Epithelial cell of esophagus (primary cell): ENCODE measurements at places on chromosomes 4 and X.
A peak's percentile ranks its signal among the peaks of the same experiment; 100 is the strongest.

DNA sequence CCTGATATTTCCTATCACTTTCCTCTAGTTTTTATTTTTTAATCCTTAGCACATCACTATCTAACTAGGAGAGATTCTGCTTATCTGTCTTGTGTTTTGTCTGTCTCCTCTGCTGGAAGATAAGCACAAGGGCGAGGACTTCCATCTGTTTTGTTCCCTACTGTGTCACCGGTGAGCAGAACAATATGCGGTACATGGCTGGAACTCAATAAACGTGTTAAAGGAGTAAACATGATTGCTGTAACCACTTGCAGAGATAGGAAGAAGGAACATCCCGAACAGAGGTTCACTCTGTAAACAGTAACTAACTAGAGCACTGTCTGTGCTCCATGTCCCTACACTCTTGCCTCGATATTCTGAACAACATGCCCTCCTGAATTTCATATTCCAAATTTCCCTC, 5.2 kb downstream of the HS3ST1 start:
- no peak for DNase-seq

DNA sequence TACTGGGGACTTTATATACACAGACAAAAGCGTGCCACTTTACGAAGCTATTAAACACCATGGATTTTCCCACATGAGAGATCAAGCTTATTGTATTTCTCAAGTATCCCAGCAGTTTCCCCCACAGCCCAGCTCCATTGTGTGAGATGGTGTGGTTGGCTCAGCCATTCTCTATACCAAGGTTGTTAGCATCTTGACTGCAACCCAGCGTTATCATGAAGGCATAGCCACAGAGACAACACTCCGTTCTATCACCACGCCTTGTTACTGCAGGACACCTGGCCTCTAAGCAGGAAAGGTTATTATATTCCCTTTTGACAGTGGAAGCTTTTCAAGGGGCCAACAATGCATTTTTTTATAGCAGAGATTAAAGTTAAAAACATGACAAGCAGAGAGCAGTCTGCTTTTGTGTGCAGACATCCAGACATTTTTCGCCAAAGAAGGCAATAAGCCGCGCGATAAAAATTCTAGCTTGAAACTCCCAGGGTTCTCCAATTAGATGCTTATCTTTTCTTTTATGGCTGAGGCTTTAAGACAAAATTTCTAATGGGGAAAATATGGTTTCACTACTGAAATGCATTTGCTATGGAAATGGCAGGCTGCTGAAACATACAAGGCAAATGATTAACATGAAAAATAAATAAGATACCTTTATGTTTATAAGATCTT, 206.1 kb downstream of the MID1 start:
- no peak for DNase-seq

- peak; percentile 65 for DNase-seq
Measured at GRCh38 chr4:150769845-150770244, 187.9 kb downstream of the MAB21L2 start.

- peak; percentile 50 for DNase-seq
Measured at GRCh38 chr4:176774852-176775251, 17.9 kb downstream of the VEGFC start.

DNA sequence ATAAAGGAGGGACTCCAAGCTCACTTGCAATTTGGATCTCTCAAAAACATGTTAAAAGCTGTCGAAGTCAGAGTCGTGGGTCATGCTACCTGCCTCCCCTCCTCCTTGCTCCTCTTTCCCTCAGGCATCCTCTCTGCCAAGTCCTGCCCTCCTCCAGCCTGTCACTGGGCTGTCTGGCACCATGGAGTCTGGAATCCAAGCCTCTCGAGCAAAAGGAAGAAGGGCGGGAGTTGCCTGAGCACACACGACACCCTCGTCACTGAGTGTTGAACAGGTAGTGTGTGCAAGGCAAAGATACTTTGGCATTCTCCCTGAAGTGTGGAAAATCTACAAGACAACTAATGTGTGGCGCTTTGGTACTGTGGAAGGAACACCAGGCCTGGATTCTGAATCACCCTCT, 62.2 kb downstream of the HAUS3 start:
- no peak for DNase-seq

DNA sequence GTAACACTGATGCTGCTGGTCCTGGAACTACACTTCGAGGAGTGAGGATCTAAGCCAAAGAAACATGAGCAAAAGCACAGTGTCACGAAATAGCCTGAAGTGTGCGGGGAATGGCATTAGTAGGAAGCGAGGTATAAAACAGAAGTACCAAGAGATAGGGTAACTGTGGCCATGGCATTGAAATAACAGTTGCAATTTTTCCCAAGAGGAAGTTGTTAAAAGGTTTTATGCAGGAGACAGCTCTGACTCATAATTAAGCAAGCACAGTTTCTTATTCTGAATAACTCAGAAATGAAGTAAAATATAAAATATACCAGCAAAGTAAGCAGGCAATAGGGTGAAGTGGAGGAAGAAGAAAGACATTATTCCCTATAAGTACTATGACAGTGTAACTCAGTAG, 90.3 kb upstream of the TMEM150C start:
- peak; percentile 30 for DNase-seq

DNA sequence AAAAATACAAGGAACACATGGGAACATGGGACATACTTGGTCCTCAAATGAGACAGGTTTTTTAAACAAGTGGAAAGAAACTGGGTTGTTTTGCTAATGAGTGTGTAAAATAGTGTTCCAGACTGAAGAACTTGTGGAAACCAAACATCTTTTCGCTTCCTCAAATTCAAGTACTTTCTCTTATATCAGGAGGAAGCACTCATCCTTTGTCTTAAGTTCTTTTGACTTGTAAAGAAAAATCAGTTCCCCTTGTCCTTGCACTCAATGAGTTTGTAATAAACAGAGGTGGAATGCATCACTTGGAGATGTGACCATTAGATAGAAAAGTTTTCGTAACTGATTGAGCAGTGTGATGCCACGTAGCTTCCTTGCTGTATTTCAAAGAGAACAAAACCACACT, 101.1 kb downstream of the PHOX2B start:
- no peak for DNase-seq

DNA sequence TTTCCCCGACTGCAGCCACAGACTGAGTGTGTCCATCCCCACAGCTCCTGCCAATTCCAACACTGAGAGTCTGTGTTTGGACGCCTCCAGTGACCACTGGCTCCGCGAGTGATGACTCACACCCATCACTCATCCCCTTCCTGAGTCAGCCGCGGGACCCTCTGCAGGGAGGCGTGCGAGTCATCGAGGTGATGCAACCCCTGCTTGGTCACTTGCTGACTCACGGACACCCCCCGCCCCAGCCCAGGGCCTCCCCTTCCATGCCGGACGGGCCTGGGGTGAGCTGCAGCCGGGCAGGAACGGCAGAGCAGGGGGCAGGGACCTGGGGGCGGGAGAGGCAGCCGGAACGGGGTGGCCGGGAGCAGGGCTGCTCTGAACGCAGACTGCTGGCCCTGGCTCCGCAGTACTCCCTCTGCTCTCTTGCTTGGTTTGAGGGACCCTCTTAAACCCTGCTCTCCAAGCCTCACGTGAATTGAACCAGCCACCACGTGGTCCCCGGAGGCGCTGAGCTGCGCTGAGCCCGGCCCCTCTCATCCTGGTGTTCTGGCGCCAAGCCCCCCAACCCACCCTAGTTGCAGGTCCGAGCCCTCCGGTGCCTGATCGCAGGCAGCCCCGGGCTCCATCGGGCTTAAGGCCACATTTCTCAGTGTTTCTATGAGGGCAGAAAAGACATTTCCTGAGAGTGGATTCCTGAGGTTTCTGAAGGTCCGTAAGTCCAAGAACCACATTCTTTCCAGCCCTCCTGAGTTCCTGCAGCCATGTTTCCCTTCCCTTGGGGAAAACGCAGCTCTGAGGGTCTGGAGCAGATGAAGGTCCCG, 32.4 kb downstream of the FGFRL1 start:
- DNase-seq = peak; percentile 98

- DNase-seq = no peak
Measured at GRCh38 chr4:61714387-61714911, 514.3 kb downstream of the ADGRL3 start.

GRCh38 chrX:151724563-151725337, 8.9 kb downstream of the FATE1 start:
- no peak for DNase-seq

DNA sequence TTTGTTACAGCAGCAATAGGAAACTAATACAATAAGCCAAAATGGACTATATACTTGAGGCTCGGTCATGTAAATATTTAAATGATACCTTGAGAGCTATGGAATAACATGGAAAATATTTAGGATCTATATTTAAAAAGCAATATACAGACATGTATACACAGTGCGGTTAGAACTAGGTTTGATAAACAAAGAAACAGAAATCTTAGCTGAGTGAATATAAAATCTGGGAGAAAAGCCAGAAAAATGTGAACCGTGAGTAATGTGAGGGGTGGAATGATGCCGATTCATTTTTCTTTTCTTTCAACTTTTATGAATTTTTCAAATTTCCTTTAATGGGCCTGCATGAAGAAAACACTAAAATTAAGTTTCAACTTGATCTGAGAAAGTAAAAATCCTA, 104.1 kb downstream of the ATXN3L start:
- no peak for DNase-seq

DNA sequence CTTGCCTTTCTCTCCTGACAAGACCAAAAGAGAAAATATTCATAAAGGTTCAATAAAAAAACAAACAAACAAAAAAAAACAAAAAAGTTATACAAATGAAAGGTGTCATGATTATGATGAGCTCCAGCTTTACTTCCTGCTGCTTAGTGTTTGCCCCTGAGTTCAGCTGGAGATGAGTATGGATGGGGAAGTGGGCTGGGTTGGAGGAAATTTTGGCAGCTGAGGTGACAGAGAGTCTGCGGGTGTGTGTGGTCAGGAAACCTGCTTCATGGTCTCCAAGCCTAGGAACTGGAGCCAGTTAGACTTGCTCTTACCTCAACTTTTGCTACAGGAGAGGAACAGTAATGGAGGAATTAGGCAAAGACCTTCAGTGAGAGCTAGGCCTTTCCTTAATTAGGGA, 4.3 kb upstream of the CYSLTR1 start:
- no peak for DNase-seq

- DNase-seq = no peak
Measured at GRCh38 chr4:138014590-138015288, 227.4 kb downstream of the SLC7A11 start.

GRCh38 chr4:105088110-105088879, 58.4 kb upstream of the TET2 start:
- peak; percentile 93 for DNase-seq

DNA sequence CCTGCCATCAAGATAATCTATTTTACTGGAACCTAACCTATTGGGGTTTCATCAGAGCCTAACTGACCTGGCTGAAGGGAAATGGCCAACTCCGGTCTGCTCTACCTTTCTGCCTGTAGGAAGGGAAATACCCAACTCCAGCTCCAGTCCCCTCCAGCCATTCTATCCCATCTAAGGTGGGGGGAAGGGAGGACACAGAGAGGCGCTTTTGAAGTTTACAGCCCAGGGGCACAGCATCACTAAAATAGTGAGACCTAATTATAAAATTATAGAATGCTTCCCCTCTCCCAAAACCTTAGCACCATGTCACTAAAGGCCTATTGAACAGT, 27.8 kb upstream of the ACSL4 start:
- DNase-seq = no peak

- DNase-seq = peak; percentile 9
Measured at GRCh38 chrX:40734971-40735324, 394 bp downstream of the MED14 start.

DNA sequence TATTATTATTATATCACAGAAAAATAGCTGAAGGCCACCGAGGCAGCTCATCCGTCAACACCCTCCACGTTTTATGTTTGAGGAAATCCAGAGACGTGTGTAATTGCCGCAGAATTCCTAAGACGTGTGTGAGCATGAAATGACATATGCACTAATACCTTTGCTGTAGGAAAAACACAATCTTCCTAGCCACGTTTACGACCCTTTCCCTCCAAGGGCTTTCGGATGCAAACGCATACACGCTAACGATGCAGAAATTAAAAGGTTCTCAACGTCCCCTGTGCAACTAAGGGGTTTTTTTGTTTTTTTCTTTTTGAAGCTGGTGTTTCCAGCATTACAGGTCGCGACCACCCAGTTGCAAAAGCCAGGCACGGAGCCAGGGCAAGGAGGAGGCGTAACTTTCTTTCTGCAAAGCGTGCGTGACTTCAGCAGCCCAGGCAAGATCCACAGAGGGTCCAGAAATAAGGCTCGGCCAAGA, 33.8 kb downstream of the CRLF2 start:
- peak; percentile 61 for DNase-seq

DNA sequence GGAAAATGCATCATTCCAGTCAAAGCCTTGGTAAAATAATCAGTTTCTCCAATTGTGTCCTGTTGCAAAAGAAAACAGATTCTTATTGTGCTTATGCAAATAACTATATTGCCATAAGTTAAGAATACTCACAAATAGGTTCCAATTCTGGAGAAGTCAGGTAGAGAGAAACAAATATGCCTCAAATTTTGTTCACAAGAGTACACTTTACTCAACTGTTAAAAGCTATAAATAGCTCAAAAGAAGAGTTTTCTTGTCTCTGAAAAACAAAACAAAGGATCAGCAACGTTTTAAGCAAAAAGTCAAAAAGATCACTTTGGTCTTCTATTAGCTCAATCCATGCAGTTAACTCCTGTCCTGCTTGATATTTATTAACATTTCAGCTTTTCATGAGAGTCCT, 21.9 kb downstream of the SYTL5 start:
- no peak for DNase-seq

- DNase-seq = no peak
Measured at GRCh38 chr4:9812501-9813340, 31.3 kb downstream of the DRD5 start.

DNA sequence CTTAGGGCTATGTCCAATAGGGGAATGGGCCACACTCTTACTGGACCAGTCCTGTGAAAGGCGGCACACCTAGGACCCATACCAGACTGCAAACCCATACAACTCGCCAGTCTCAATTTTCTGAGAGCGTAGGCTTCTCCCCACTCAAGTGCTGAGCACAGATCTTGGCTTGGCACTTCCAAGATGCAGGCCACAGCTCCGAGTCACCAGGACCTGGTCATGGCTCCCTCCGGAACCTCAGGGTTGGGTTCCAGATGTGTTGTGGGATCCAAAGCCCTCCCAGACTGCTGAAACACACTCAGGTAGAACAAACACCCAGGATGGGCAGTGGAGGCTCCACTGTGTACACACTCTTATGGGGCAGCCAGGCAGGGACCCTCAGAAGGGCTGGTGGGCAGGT, 103.3 kb downstream of the TMEM144 start:
- no peak for DNase-seq

DNA sequence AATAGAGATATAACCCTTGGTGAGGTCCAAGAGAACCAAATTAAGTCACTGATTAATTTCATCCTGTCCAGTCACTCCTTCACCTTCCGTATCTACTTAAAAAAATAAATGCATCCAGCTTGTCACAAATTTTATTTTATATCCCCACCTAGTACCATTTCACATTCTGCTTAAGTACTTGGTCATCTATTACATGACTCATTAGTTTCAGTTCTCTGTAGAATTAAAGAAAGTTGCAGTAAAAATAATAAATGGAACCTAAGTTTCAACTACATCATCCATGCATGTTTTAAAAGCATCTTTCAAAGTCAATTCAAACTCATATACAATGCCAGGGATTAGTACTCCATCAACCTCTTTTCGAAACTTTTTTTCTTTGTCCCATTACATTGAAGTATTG, 130.2 kb downstream of the SH2D1A start:
- no peak for DNase-seq

- peak; percentile 4 for DNase-seq
Measured at GRCh38 chr4:171025776-171026175, 787.4 kb upstream of the GALNTL6 start.
